ENCODE measurements at places on chromosomes 1 and 21.
A peak's percentile ranks its signal among the peaks of the same experiment; 100 is the strongest.

- no peak for DNase-seq
These were observed 114.1 kb downstream of the RNF220 start for GRCh38 chr1:44519035-44519676.

- no peak for DNase-seq
These were observed 47.0 kb upstream of the RBM15 start for GRCh38 chr1:110292031-110292741.

- no peak for DNase-seq
These were observed 67.7 kb downstream of the GPATCH2 start for GRCh38 chr1:217563179-217563578.

DNA sequence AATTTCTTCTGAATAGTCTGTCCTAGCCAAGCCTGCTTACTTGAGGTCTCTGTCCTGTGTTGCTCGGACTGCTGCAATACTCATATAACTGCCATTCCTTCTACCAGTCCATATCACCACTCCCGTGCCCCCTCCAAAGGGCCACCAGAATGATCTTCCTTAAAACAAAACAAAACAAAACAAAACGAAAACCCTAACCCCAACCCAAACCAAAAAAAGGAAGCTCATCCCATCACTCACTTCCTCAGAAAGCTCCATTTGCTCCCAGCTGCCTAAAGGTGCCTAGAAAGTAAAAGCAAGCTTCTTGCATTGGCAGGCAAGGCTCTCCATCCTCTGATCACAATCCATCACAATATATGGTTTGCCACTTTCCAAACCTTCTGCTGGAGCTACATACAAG, 20.3 kb downstream of the USP24 start:
- no peak for DNase-seq

DNA sequence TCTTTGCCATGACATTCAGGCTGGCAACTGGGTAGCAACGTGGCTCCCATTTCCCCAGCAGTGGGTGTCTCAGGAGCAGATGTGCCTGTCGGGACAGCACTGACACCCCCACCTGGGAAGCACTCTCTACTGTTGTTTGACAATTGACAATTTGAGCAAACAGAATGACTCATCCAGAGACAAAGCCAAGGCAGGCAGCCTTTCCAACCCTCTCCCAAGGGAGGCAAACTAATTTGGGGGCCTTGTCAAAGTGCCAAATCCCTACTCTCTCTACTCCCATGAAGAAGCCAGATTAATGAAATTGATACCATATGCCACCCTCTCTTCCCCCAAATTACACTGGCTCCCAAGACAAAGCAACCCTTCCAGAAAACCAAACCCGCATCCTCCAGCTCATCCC, 65.6 kb downstream of the GRIK3 start:
- no peak for DNase-seq

- DNase-seq, result no peak
These were observed 38.6 kb downstream of the WASF2 start for GRCh38 chr1:27451343-27451742.

GRCh38 chr1:151346769-151347522, at the start of gene RFX5:
Gene RFX5 (minus strand): TSS chr1:151347252. CDS start chr1:151346320, 932 bp downstream.
- peak; percentile 88 for DNase-seq

DNA sequence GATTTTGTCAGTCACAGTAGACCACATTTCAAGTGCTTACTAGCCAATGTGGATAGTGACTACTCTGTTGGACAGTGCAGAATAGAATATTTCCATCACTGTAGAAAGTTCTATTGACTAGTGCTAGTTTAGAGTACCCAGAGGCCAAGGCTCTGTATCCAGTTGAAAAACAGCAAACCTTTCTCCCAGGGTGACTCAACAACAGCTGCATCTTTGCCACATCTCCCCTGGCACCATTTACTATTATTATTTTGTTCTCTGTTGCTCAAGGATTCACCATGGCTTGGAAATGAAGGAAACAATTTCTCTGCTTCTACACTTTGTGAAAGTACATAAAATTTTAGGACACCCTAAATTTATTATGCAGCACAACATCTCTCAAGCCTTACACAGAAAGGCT, 85.3 kb upstream of the WDR26 start:
- no peak for DNase-seq

- peak; percentile 3 for DNase-seq
These were observed 122.5 kb upstream of the ZBTB40 start for GRCh38 chr1:22329148-22329515.
